A549 treated with Hydrocortisone at 1 μM for 4 hours (cell line): ENCODE measurements at places on chromosomes 1 and 21. TPM values are rescaled to one million over a fixed set of nuclear protein-coding genes. Genes with fewer than 3 reads are reported as not detected.

The RXFP4 gene
- not detected in 5 replicates for total RNA-seq

The PDZK1 gene
- total RNA-seq: 0.59 to 1.2 TPM (median 0.90 TPM) in 5 replicates

The CD244 gene
- not detected in 5 replicates for total RNA-seq

The UBXN10 gene
- total RNA-seq: not detected in 5 replicates

The MYBPH gene
- total RNA-seq: not detected in 5 replicates

The SLAMF1 gene
- not detected in 5 replicates for total RNA-seq

The CDC42 gene
- total RNA-seq: 150 to 217 TPM (median 161 TPM) in 5 replicates

The F11R gene
- total RNA-seq: 47.1 to 81.0 TPM (median 59.6 TPM) in 5 replicates

The KCNC4 gene
- total RNA-seq: 3.0 to 3.9 TPM (median 3.8 TPM) in 5 replicates

The TMEM82 gene
- total RNA-seq: not detected in 5 replicates

The ADAMTS5 gene
- not detected in 5 replicates for total RNA-seq

The PADI2 gene
- 0.89 to 1.2 TPM (median 1.00 TPM) in 5 replicates for total RNA-seq

The HRNR gene
- not detected in 5 replicates for total RNA-seq

The TTC24 gene
- not detected in 5 replicates for total RNA-seq

The FCRL1 gene
- total RNA-seq: not detected in 5 replicates

The LRRN2 gene
- total RNA-seq: 11.2 to 14.2 TPM (median 13.8 TPM) in 5 replicates

The HMCN1 gene
- total RNA-seq: 0.05 to 0.20 TPM (median 0.07 TPM) in 5 replicates

The KIAA1614 gene
- total RNA-seq: 0.74 to 1.2 TPM (median 0.96 TPM) in 5 replicates

The LIX1L gene
- total RNA-seq: 11.1 to 17.0 TPM (median 12.6 TPM) in 5 replicates

The MAB21L3 gene
- 0.03 TPM in 1 of 5 replicates, not detected in the others for total RNA-seq

The ZBTB8OS gene
- total RNA-seq: 36.7 to 43.6 TPM (median 40.6 TPM) in 5 replicates

The DAP3 gene
- total RNA-seq: 112 to 137 TPM (median 120 TPM) in 5 replicates

The TFF1 gene
- 21.7 to 28.6 TPM (median 26.5 TPM) in 5 replicates for total RNA-seq

The OR2T1 gene
- not detected in 5 replicates for total RNA-seq

The TAS1R1 gene
- not detected in 5 replicates for total RNA-seq

The ZBTB8A gene
- total RNA-seq: 3.8 to 5.0 TPM (median 4.1 TPM) in 5 replicates

The POU2F1 gene
- total RNA-seq: 3.4 to 5.3 TPM (median 3.8 TPM) in 5 replicates

The STUM gene
- total RNA-seq: not detected in 5 replicates

The SLFNL1 gene
- total RNA-seq: 0.02 to 0.06 TPM (median 0.05 TPM) in 3 of 5 replicates, not detected in the others

The IFFO2 gene
- total RNA-seq: 6.0 to 7.7 TPM (median 7.2 TPM) in 5 replicates

The ATXN7L2 gene
- 1.5 to 2.4 TPM (median 2.2 TPM) in 5 replicates for total RNA-seq

The HPCAL4 gene
- total RNA-seq: 0.14 to 0.39 TPM (median 0.22 TPM) in 5 replicates

The HNRNPU gene
- total RNA-seq: 311 to 471 TPM (median 332 TPM) in 5 replicates

The AQP10 gene
- total RNA-seq: not detected in 5 replicates

The OR6K3 gene
- not detected in 5 replicates for total RNA-seq

The DNAJC28 gene
- total RNA-seq: 0.16 to 0.48 TPM (median 0.38 TPM) in 5 replicates

The CYP4X1 gene
- total RNA-seq: 0.09 TPM in 1 of 5 replicates, not detected in the others

The AUNIP gene
- 7.8 to 9.8 TPM (median 8.5 TPM) in 5 replicates for total RNA-seq

The OR10J1 gene
- total RNA-seq: not detected in 5 replicates

The CMPK1 gene
- total RNA-seq: 56.1 to 70.3 TPM (median 65.9 TPM) in 5 replicates

The CHODL gene
- not detected in 5 replicates for total RNA-seq

The MYOC gene
- total RNA-seq: not detected in 5 replicates

The CYP4A11 gene
- total RNA-seq: not detected in 5 replicates

The KRTAP21-2 gene
- not detected in 5 replicates for total RNA-seq

The SRM gene
- total RNA-seq: 136 to 219 TPM (median 203 TPM) in 5 replicates

The OR6N1 gene
- not detected in 5 replicates for total RNA-seq

The GPR25 gene
- total RNA-seq: not detected in 5 replicates

The CRNN gene
- total RNA-seq: not detected in 5 replicates

The PAPPA2 gene
- total RNA-seq: 0.01 TPM in 2 of 5 replicates, not detected in the others

The TIE1 gene
- total RNA-seq: 0.02 to 0.15 TPM in 2 of 5 replicates, not detected in the others
